ENCODE measurements at places on chromosomes 5 and 9.

DNA sequence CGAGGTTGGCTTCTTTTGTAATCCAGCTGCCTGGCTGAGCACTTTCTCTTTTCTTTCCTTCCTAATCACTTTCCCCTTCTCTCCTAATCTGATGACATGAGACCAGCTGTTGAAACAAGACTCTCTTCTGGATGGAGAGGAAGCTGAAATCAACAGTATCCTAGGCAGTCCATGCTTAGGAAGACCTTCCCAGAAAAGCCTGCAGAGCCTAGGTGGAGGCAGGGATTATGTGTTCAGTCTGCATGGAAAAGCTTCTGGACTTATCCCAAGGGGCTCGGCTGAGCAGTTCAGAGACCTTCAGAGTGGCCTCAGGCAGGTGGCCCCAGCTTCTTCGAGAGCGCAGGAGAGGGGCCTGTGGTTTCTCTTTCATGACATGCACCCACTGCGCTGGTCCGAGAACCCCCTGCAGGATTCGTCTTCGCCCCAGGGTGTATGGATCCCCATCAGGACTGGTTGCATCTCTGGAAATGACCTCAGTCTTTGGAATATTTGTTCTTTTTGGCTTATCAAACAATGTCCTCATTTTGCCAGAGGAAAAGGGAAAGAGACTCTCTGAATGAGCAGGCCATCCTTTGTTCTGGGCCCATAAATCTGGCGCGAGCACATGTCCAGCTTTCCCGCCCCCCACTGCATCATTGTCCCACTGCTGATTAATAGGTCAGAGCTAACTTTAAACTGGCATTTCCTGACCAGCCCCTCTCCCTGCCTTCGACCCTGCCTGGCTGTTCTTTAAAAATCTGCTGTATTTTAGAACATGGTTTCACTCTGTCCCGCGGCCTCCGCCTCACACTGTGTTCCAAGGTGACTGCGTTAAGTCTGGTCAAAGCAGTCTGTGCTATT, 177.9 kb upstream of the KLF4 start:
- no peak for DNase-seq

- DNase-seq: no peak
Observed at GRCh38 chr9:105966834-105967233, 272.5 kb downstream of the TMEM38B start.

DNA sequence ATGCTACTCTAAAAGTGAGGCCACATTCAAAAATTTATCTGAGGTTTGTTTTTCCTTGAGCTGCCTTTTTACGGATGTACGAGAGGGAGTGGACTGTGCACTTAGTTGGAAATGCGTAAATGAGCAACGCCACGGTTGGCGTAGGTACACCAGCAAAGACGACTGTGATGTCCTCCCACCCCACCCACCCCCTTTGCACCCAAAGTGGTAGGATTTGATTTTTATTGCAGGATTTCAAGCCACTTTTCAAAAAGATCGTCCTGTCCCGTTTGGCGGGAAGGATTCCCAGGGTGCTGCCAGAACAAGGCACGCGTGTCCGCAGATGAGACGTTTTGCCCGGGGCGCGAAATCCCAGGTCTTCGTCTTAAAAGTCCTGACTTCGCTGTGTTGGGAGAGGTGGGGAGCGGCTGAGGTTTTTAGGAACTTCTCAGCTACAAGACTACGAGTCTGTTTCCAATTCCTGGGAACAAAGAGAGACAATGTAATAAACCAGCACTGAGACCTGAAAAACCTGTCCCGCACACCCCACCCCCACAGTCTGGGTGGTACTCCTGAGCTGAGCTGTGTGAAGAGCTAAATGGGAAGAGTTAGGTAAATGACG, 1.0 kb upstream of the TLE1 start:
- DNase-seq: no peak

DNA sequence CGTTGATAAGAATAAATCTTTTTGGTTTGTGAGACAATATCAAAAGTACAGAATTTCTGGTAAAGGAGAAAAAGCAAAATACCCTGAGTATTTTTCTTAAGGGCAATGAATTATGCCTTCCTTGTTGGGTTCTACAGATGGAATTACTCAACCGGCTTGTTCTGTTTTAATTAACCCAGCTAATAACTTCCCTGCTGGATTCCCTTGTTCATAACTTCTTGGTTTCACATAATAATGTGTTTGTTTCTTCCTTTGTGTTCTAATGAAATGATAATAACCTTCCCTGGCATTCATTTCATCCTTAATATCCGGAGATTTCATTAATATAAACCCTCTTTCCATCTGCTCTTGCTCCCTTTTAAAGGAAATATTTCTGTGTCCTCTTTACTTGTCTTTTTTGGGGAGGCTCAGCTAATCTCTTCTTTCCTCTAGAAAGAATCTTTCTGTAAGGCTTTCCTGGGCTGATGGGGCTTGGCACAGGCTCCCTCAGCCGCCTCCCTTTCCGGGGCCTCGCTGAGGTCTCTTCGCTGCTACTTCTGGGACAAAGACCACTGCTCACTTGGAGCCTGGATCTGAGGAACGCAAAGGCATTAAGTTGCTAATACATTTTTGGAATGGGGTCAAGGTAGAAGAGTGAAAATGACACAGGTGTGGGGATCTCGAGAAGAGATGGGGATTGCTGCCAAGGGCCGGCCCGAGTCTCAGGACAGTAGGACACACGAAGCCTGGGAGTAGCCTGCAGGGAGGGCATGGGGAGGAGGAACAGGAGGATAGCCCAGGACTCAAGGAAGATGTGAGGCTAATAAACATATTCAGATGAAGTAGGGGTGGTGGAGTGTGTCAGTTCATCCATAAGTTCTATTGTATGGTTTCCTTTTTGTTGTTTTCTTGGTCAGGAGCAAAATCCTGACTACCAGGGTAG, 118.5 kb downstream of the NRG2 start:
- no peak for DNase-seq

DNA sequence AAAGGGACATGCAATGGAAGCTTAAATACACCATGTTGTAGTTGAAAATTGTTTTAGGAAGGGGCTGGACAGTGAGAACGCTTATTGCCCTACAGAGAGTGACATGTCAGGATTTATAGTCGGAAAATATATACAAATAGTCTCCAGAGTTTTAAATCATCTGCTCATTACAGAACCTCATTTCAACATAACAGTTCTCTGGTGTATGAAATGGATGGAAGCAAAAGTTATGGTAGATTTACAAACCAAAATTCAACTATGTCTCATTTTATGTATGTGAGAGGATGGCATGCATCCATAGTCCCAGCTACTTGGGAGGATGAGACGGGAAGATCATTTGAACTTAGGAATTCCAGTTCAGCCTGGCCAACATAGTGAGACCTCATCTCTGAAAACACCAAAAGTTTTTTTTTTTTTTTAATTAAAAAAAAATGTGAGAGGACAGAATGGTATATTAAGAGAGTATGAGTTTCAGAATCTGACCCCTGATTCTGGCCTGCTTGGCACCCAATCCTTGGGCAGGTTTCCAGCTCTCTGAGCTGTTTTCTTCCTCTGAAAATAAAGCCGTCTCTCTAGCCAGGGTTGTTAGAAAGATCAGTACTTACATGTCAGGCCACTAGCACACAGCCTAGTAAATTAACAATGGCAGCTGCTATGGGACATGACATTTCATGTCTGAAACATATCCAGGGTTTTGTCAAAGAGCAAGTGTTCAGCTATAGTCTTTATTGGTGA, 40.1 kb downstream of the IQGAP2 start:
- DNase-seq: no peak

GRCh38 chr9:297104-297972, 82.7 kb downstream of the DOCK8 start:
- DNase-seq: no peak

DNA sequence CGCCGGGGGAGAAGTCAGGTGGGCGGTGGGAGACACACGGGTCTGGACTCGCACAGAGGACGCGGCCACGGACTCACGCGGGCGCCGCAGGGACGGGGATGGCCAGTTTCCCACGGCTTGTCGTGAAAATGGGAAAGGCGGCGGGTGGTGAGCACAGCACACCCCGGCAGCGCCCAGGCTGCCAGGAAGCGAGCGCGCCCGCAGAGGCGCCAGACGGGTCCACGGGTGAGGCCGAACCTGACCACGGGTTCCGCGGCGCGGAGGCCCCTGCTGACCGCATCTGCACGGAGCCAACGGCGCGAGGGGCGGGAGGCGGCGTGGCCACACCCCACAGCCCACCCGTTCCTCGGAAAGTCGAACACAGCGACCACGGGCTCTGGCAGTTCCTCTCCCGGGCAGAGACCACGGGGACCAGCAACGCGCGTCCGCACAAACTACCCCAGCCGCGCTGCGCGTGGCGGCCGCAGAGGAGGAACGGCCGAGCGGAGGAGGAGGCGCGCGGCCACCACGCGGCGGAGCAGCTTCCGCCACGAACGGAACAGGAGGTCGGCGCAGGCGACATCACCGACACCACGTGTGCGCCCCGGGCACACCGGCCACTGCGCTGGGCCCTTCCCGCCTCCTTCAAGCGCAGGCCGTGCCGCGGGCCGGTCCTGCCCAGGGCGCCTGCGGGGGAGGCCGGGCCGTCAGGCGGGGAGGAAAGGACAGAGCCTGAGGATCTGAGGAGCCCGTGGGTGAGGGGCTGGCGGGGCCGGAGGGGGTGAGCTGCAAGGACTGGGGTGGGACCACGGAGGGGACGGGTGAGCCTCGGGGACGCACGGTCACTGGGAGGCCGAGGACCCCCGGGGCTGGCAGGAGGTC, 5.6 kb downstream of the EXD3 start:
- no peak for DNase-seq

DNA sequence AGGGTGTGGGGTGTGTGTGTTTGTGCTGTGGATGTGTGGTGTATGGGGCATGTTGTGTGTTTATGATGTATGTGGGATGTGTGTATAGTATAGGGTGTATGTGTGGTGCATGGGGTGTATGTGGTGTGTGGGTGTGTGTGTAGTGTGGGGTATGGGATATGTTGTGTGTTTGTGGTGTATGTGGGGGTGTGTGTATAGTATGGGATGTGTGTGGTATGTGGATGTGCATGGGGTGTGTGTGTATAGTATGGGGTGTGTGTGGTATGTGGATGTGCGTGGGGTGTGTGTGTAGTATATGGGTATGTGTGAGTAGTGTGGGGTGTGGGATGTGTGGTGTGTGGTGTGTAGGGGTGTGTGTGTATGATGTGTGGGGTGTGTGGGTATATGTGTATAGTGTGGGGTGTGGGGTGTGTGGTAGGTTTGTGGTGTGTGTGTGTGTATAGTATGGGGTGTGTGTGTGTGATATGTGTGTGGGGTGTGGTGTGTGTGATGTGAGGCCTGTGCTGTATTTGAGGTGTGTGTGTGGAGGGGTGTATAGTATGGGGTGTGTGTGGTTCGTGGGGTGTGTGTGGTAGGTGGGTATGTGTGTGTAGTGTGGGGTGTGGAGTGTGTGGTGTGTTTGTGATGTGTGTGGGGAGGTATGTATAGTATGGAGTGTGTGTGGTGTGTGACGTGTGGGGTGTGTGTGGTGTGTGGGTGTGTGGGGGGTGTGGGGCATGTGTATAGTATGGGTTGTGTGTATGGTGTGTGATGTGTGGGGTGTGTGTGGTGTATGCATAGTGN, 10.5 kb downstream of the ECSCR start:
- DNase-seq: no peak

DNA sequence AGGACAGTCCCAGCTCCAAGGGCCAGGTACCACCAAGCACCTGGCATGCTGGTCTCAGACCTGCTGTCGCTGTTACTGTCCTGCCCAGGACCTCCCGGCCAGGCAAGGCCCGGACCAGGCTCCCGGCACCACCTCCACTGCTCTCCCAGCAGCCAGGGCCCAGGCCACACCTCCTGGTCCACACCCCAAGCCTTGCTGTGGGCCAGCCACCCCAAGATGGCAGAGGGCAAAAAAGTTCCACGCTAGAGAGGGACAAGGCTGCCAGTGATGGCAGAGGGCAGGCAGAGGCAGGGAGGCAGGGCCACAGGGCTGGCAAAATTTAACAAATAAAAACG, 1.1 kb downstream of the DNLZ start:
- no peak for DNase-seq

GRCh38 chr5:139904566-139904815, 108.9 kb downstream of the PSD2 start:
- DNase-seq: no peak

GRCh38 chr9:70868661-70869652, 252.5 kb downstream of the TRPM3 start:
- no peak for DNase-seq

DNA sequence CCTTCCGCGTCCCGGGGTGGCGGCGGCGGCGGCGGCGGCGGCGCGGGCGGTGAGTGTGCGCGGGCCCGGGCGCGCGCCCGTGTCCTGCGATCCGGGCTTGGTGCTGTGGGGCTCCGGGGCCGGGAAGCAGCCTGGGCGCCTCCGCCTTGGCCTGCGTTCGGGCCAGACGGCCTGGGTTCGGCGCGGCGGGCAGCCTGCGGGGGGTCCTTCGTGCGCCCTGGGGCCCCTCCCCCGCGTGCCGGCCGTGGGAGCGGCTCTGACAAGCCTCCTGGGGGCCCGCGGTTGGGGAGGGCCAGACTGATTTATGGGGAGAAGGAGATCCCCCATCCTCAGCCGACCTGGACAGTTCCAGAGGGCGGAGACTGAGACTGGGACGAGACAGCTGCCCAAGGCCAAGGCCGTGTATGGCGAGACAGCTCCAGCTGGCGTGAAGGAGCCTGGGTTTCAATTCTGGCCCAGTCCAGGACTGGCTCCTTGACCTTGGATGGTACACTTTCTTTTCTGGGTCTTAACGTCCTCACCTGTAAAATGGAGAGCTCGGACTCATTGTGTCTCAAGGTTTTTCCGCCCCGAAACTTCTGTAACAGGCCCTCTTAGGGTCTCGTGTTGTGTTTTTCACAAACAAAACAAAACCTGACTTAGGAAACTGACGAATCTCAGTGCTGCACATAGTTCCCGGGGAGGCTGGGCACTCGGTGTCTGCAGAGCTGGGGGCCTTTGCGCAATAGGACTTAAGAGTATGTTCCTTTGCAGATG, 603 bp downstream of the TMEM268 start:
- DNase-seq: peak; percentile 49

DNA sequence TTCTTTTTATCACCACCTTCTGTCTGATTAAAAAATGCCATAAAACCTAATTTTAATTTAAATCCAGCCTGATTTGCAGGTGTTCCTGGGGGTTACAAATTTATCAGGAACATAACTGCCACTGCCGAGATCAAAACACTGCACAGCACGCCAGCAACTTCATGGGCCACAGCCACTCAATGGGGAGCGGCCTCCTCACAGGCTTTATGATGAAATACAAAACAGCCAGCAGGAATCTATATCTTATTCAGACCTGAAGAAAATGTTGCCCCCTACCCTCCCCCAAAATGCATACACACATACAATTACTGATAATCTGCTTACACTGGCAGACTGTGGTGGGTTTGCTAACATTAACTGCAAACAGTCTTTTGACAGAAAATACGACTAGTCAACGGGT, 151.7 kb upstream of the POU5F2 start:
- DNase-seq: no peak

- no peak for DNase-seq
Observed at GRCh38 chr5:5906778-5907177, 471.6 kb downstream of the MED10 start.

DNA sequence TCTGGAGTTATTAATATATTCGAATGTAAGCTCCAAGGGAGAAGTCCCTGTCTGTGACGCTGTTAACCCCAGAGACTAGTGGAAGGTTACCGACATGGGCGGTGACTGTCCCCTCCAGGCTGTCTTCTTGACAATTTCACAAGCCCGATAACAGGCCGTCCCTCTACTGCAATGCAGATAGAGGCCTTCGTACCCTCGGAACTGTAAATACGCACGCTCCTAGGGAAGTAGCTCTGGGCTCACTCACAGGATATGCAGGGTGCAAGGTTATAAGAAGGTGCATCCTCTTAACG, 680 bp upstream of the RFK start:
- DNase-seq: peak; percentile 30

GRCh38 chr9:78909566-78909965, 612.6 kb downstream of the PSAT1 start:
- DNase-seq: no peak
